ENCODE measurements at places on chromosomes 16 and 17. TPM values are rescaled to one million over a fixed set of nuclear protein-coding genes. Genes with fewer than 3 reads are reported as not detected.

DNA sequence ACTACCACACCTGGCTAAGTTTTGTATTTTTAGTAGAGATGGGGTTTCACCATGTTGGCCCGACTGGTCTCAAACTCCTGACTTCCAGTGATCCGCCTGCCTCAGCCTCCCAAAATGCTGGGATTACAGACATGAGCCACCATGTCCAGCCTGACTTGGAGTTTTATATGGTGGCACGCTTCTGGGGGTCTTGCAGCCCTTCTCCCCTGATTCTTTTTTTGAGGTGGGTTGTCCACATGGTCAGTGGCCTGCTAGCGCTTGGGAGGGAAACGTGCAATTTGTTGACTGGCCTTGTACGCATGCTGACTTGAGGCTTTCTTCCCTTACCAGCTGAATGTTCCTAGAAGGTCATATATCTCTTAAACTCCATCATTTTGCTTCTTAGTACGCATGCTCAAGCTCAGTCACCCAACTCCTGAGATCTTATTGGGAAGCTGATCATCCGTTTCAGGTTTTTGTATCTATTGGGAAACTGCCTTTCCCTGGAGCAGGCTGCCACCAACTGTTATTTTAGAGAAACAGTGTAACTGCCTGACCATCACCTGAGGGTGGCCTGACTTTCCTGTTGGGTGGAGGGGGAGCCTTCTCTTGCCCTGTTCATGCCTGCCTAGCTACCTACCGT is 13.7 kb upstream of the LDHD start:
- DNase-seq: no peak
- H3K36me3 ChIP-seq: no peaks in the 10 kb centered on the region
- no peak overlapping the region for H3K4me3 ChIP-seq
- peaks cover 2% of the 10 kb centered on the region for H3K27me3 ChIP-seq
- no peak overlapping the region for H3K27ac ChIP-seq

GRCh38 chr16:11273721-11274324 is 394 bp upstream of the PRM3 start:
- H3K27ac ChIP-seq: no peak overlapping the region
- H3K27me3 ChIP-seq: no peaks in the 10 kb centered on the region
- H3K4me1 ChIP-seq: no peaks in the 10 kb centered on the region
- DNase-seq: no peak
- no peak overlapping the region for H3K4me3 ChIP-seq
- H3K36me3 ChIP-seq: no peaks in the 10 kb centered on the region

- H3K27ac ChIP-seq: no peak overlapping the region
- H3K36me3 ChIP-seq: no peaks in the 10 kb centered on the region
- no peak overlapping the region for H3K4me3 ChIP-seq
Measured at GRCh38 chr17:78252111-78252634, 20.7 kb downstream of the TMEM235 start.

DNA sequence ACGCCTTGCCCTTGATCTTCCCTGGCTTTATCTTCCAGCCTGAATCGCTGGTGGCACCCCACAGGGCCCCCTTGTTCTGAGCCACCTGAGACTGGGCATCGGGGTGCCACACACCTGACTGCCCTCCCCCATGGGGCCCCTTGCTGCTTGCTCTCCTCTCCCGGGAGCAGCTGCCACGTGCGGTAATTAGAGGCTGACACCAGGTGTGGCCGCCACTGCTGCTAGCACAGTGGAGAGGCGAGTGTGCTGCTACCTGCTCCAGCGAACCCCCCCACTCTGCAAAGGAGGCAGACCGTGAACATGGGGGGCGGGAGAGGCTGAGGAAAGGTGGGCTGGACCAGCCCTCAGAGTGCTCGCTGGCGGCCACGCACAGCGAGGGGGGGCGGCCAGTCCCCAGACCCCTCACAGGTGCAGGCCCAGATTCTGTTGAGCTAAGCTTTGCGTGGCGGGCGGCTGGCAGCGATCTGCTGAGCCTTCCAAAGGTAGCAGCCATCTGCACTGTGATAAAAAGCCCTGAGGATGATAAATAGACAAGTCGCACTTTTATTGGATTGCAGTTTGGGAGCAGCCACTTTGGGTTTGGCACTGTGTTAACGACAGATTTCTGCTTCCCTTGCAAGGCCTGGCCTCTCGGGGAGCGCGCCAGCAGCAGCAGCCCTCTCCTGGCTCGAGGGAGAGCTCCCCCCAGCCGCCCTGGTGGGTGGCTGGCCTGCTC is 167.9 kb upstream of the GSE1 start:
- peaks cover 26% of the 10 kb centered on the region for H3K4me1 ChIP-seq
- no peak overlapping the region for H3K27ac ChIP-seq
- no peaks in the 10 kb centered on the region for H3K27me3 ChIP-seq

DNA sequence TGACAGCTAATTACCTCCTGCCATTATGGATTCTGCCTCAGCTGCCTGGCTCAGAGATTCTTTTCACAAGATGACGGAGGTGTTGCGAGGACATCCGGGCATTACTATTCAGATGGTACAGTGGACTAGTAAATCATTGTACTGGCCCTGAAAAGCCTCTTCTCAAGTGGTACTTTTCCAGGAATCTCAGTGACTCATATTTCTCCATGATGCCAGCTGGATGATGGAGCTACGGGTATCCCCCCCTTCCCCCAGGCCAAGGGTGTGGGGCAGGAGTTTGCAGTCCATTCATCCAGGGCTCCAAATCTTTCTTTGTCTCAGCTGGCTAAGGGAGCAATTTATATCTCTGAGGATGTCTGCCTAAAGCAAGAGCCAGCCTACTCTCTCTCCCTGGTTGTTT is 107.7 kb upstream of the GPR139 start:
- H3K4me1 ChIP-seq: no peaks in the 10 kb centered on the region
- H3K27me3 ChIP-seq: no peaks in the 10 kb centered on the region
- H3K36me3 ChIP-seq: no peaks in the 10 kb centered on the region
- no peak for DNase-seq
- H3K27ac ChIP-seq: no peak overlapping the region

DNA sequence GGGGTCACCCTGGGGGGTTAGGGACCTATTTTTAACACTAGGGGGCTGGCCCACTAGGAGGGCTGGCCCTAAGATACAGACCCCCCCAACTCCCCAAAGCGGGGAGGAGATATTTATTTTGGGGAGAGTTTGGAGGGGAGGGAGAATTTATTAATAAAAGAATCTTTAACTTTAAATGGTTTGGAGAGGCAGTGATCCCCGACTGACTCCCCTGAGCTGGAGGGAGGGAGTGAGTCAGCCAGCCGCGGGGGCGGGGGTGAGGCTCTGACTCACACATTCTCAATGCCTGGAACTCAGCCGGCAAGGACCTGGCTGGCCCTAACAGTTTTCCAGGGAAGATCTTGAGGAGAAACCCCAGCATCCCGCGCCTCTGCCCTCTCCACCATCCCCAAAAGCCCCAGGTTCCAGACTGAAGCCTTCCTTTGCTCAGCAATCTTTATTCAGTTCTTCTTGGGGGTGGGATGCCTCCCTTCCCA is 1.5 kb downstream of the HCFC1R1 start:
- no peak for DNase-seq
- H3K27me3 ChIP-seq: no peaks in the 10 kb centered on the region
- peaks cover 4% of the 10 kb centered on the region for H3K36me3 ChIP-seq

DNA sequence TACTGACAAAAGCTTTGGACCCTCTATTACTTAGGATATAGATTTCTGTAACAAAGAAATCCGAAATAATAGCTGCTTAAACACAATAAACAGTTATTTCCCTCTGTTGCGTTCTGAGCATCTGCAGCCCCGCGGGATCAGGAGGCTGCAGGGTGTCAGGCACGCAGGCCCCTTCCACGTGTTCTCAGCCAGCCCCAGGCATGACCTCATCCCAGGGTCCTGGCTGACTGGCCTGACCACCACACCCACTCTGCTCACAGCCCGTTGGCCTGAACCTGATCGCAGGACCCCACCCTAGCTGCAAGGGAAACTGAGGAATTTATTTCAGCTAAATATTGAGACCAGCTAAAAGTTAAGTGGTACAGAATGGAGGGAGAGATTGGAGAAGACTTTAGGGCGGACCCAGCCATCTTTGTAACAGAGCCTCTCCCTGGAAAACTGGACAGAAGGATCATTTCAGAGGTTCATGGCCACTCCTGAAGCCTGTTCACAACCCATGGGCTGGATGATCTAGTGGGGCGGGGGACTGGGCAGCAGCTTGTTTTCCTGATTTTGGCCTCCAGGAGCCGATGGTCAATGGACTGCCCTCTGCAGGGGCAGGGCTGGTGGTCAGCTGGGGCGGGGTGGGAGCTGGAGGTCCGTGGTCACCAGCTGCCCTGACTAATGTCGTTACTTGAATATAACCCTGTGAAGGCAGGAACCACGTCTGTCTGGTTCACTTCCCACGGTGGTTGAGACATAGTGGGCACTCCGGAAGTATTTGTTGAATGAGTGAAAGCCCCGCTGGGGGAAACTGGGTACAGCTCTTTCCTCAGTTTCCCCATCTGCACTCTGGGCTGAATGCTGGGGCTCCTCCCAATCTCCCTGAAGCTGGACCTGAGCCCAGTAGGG is 10.9 kb downstream of the CETP start:
- H3K27me3 ChIP-seq: no peaks in the 10 kb centered on the region
- DNase-seq: no peak
- no peaks in the 10 kb centered on the region for H3K36me3 ChIP-seq
- no peak overlapping the region for H3K27ac ChIP-seq
- H3K4me1 ChIP-seq: peaks cover 46% of the 10 kb centered on the region
- no peak overlapping the region for H3K4me3 ChIP-seq

- DNase-seq: no peak
- H3K4me3 ChIP-seq: no peak overlapping the region
- no peaks in the 10 kb centered on the region for H3K27me3 ChIP-seq
- no peaks in the 10 kb centered on the region for H3K36me3 ChIP-seq
- no peaks in the 10 kb centered on the region for H3K4me1 ChIP-seq
Measured at GRCh38 chr17:10600571-10600970, 51.1 kb upstream of the MYH2 start.

DNA sequence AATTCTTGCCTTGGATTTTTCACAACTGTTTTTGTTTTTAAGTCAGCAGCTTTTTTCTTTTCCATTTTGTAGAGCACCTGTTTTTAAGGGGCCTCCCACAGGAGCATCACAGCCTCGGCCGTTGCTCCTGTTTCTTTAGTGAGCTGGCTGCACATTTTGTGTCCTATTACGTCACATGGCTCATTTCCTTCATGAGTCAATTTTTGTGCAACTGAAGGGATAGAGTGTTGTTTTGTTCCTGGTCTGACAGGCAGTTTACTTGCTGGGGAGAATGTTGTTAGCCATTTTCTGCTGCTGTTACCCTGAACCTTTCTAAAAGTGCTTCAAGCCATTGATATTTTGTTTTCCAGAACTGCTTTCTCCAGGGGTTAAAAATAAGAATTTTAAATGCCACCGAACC is 45.0 kb upstream of the CRISPLD2 start:
- peaks cover 31% of the 10 kb centered on the region for H3K36me3 ChIP-seq
- H3K27ac ChIP-seq: no peak overlapping the region
- no peaks in the 10 kb centered on the region for H3K27me3 ChIP-seq
- no peak overlapping the region for H3K4me3 ChIP-seq

GRCh38 chr16:84047626-84048025 is 5.0 kb upstream of the SLC38A8 start:
- H3K27me3 ChIP-seq: no peaks in the 10 kb centered on the region
- H3K36me3 ChIP-seq: no peaks in the 10 kb centered on the region
- DNase-seq: no peak
- no peak overlapping the region for H3K27ac ChIP-seq
- H3K4me1 ChIP-seq: no peaks in the 10 kb centered on the region
- no peak overlapping the region for H3K4me3 ChIP-seq

- H3K36me3 ChIP-seq: no peaks in the 10 kb centered on the region
- peak overlapping the region; percentile 66 for H3K4me3 ChIP-seq
- H3K27me3 ChIP-seq: no peaks in the 10 kb centered on the region
- DNase-seq: no peak
- peak overlapping the region; percentile 91 for H3K27ac ChIP-seq
Measured at GRCh38 chr17:76354317-76354729, 607 bp upstream of the PRPSAP1 start.

- H3K27me3 ChIP-seq: no peaks in the 10 kb centered on the region
- H3K4me3 ChIP-seq: no peak overlapping the region
- H3K36me3 ChIP-seq: no peaks in the 10 kb centered on the region
- H3K27ac ChIP-seq: no peak overlapping the region
Measured at GRCh38 chr17:46763416-46763815, 55.1 kb downstream of the WNT3 start.

DNA sequence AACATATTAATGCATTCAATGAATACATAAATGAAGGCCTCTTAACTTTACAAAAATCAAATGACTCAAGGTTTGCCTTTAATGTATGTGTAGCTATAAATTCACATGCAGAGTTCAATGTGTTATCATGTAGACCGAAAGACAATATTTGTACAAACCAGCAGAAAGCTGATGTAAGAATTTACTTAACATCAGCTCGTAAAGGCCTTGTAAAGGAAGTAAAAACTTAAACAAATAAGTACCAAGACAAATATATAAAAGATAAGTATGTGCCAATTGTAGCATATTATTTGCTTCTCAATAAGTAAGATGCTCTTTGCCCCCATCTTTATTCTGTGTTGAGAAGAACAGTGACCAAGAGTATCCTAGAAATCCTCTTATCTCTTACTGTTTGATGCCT is 105.7 kb downstream of the SYCE1L start:
- H3K27me3 ChIP-seq: peaks cover 2% of the 10 kb centered on the region
- H3K4me1 ChIP-seq: no peaks in the 10 kb centered on the region
- no peak for DNase-seq
- no peak overlapping the region for H3K27ac ChIP-seq
- no peak overlapping the region for H3K4me3 ChIP-seq

- H3K27me3 ChIP-seq: no peaks in the 10 kb centered on the region
- H3K4me1 ChIP-seq: no peaks in the 10 kb centered on the region
- DNase-seq: no peak
- H3K27ac ChIP-seq: no peak overlapping the region
Measured at GRCh38 chr16:78515421-78515820, 416.0 kb downstream of the WWOX start.

DNA sequence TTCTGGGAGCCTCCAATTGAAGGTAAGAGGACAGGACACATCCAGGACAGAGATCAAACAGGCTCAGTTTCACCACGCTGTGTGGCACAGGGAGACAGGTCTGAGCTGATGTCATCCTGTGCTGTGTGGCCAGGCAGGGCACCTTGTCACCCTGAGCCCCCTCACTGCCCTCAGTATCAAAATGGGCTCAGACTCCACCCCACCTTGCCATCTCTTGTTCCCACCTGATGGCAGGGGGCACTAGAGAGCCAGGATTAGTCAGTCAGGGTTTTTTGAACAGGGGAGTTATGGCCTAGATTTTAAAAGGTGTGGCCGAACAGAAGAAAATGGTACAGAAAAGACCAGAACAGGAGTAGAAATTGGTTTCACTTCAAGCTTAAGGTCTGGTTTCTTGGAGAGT is 2.6 kb downstream of the KAT2A start:
- H3K27ac ChIP-seq: no peak overlapping the region
- H3K27me3 ChIP-seq: no peaks in the 10 kb centered on the region
- no peak for DNase-seq
- H3K4me1 ChIP-seq: peaks cover 17% of the 10 kb centered on the region
- H3K36me3 ChIP-seq: peaks cover 8% of the 10 kb centered on the region

Gene RDM1
- polyA plus RNA-seq: 15.1 TPM

Gene CBX1
- 42.5 TPM for polyA plus RNA-seq

Gene HOXB4
- polyA plus RNA-seq: 1.0 TPM

Gene TMEM95
- not detected for polyA plus RNA-seq

Data from GM12878 (cell line).